A549 treated with GW870086 at 1 μM for 4 hours (cell line): ENCODE measurements at places on chromosomes 1 and 21. TPM values are rescaled to one million over a fixed set of nuclear protein-coding genes. Genes with fewer than 3 reads are reported as not detected.

Gene RORC
- total RNA-seq: 0.03 to 0.08 TPM (median 0.06 TPM) in 3 of 5 replicates, not detected in the others

Gene LIPI
- not detected in 5 replicates for total RNA-seq

Gene CR1
- not detected in 5 replicates for total RNA-seq

Gene FBXO42
- total RNA-seq: 7.4 to 9.7 TPM (median 8.8 TPM) in 5 replicates

Gene CA14
- not detected in 5 replicates for total RNA-seq

Gene A3GALT2
- total RNA-seq: not detected in 5 replicates

Gene C1orf74
- total RNA-seq: 1.1 to 1.6 TPM (median 1.6 TPM) in 5 replicates

Gene OR2G6
- total RNA-seq: not detected in 5 replicates

Gene ST6GALNAC5
- not detected in 5 replicates for total RNA-seq

Gene LRRN2
- 10.6 to 14.3 TPM (median 11.8 TPM) in 5 replicates for total RNA-seq

Gene ETV3L
- not detected in 5 replicates for total RNA-seq

Gene LCE1B
- total RNA-seq: not detected in 5 replicates

Gene EXTL1
- total RNA-seq: 0.08 TPM in 1 of 5 replicates, not detected in the others

Gene NLRP3
- not detected in 5 replicates for total RNA-seq

Gene CYP4Z1
- not detected in 5 replicates for total RNA-seq

Gene LEPROT
- total RNA-seq: 37.3 to 48.8 TPM (median 42.4 TPM) in 5 replicates

Gene OLIG2
- total RNA-seq: not detected in 5 replicates

Gene F3
- total RNA-seq: 1.7 to 3.2 TPM (median 2.3 TPM) in 5 replicates

Gene HUNK
- total RNA-seq: 1.2 to 1.9 TPM (median 1.6 TPM) in 5 replicates

Gene INKA2
- 1.7 to 4.4 TPM (median 2.8 TPM) in 5 replicates for total RNA-seq

Gene TP73
- 0.42 to 0.87 TPM (median 0.68 TPM) in 5 replicates for total RNA-seq

Gene GNAT2
- total RNA-seq: 0.14 to 0.26 TPM in 2 of 5 replicates, not detected in the others

Gene PRMT6
- total RNA-seq: not detected in 5 replicates

Gene FCRL5
- not detected in 5 replicates for total RNA-seq

Gene GPR153
- total RNA-seq: 1.5 to 2.3 TPM (median 2.0 TPM) in 5 replicates

Gene CYP2J2
- total RNA-seq: 0.08 TPM in 1 of 5 replicates, not detected in the others

Gene LGALS8
- 29.0 to 44.1 TPM (median 33.9 TPM) in 5 replicates for total RNA-seq

Gene CRYAA
- not detected in 5 replicates for total RNA-seq

Gene FALEC
- 0.32 TPM in 1 of 5 replicates, not detected in the others for total RNA-seq
